Colonic mucosa (tissue), 4 donors: ENCODE measurements at places on chromosomes 12 and 14. TPM values are rescaled to one million over a fixed set of nuclear protein-coding genes. Genes with fewer than 3 reads are reported as not detected.

- no peaks in the 10 kb centered on the region for H3K36me3 ChIP-seq
- DNase-seq: no peak
- H3K27me3 ChIP-seq: no peaks in the 10 kb centered on the region
- no peak overlapping the region for H3K27ac ChIP-seq
These were observed 115.9 kb upstream of the PELI2 start for GRCh38 chr14:56002342-56002741.

Gene DYRK4
- 20.9 TPM for total RNA-seq

Gene KRT78
- total RNA-seq: not detected

DNA sequence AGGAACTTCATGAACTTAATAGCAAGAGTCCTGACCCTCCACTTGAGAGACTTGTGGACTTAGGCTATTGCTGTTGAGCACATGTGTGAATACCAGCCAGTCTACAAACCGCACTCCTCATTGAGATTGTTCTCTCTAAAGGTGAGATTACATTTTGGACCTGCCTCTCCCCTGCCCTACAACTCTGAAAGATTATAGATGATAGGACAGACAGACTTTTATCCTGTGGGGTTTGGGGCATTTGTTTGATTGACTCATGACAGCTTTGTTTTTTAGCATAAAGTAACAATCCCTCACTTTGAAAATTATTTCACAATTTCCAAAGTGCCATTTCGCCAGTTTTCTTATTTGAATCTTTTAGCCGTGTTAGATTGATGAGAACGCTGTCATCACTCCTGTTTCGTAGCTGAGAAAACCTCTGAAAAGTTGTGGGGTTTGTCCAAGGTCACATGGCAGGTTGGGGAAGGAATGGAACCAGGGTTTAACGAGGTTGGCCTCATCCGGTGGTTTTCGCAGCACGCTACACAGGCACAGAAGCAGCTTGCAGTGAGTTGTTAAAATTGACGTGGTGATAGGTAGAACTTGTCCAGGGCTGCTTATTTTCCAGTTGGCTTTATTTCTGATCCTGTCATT lies 836 bp downstream of the EVL start:
- peak overlapping the region; percentile 74 for H3K27ac ChIP-seq
- H3K4me3 ChIP-seq: peak overlapping the region; percentile 16
- H3K36me3 ChIP-seq: no peaks in the 10 kb centered on the region

Gene TXNDC16
- 10.6 TPM for total RNA-seq

Gene PTPRB
- total RNA-seq: 17.3 TPM

Gene TCL1B
- total RNA-seq: not detected

Gene SLC6A13
- total RNA-seq: not detected

Gene TPCN1
- 55.5 TPM for total RNA-seq

DNA sequence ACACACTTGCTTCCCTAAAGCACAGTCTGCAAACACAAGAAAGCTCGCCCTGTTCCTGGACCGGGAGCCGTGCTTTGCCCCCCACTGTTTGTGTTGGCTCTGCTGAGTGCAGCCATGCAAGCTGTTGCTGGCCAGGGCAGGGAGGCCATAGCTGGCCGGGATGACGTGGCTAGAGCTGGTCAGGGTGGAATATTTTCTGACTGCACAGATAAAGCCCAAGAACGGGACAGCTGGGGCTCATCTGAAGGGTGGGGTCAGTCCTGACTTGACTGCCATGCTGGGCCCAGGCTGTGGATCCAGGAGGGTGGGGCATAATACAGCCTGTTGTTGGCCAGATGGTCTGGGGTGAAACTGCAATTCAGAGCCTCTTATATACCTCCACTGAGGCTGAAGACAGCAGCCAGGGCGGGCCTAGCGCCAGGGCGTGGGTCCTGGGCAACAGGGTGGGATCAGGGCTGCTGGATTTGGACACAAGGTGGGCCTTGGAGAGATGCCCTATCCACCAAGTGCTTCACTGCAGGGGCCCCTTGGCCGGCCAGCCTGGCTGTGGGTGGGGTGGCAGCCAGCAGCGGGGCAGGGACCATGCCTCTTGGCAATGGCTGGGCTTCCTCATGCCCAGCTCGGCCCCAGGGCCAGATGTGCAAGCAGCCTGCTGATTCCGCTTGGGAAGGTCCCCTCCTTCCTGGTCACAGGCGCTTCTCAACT lies 14.8 kb downstream of the KMT5A start:
- H3K36me3 ChIP-seq: peaks cover 19% of the 10 kb centered on the region
- H3K27me3 ChIP-seq: no peaks in the 10 kb centered on the region
- peak overlapping the region; percentile 50 for H3K27ac ChIP-seq
- H3K4me3 ChIP-seq: no peak overlapping the region
- no peaks in the 10 kb centered on the region for H3K4me1 ChIP-seq
- peak; percentile 48 for DNase-seq

DNA sequence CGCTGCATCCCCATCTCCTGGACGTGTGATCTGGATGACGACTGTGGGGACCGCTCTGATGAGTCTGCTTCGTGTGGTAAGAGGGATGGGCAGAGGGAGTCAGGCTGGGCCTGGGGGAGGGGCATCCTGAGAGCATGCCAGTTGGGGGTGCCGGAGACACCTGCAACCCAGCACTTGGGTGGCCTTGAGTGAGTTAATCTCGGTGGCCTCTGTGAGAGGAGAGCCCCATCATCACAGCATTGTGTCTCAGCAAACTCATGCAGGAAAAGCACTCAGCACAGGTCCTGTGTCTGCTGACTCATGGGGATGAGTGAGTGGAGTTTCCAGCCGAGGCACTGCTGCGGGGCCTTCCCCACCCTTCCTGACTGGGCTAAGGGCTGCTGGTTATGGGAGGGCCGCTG lies 19.6 kb upstream of the LRP1-AS start:
- H3K27ac ChIP-seq: no peak overlapping the region
- DNase-seq: no peak
- peaks cover 10% of the 10 kb centered on the region for H3K36me3 ChIP-seq
- H3K4me3 ChIP-seq: no peak overlapping the region
- H3K4me1 ChIP-seq: no peaks in the 10 kb centered on the region
- H3K27me3 ChIP-seq: no peaks in the 10 kb centered on the region

GRCh38 chr14:90490720-90491050 lies 93.9 kb downstream of the CALM1 start:
- H3K36me3 ChIP-seq: no peaks in the 10 kb centered on the region
- H3K4me3 ChIP-seq: no peak overlapping the region
- no peaks in the 10 kb centered on the region for H3K27me3 ChIP-seq
- no peaks in the 10 kb centered on the region for H3K4me1 ChIP-seq
- DNase-seq: no peak

DNA sequence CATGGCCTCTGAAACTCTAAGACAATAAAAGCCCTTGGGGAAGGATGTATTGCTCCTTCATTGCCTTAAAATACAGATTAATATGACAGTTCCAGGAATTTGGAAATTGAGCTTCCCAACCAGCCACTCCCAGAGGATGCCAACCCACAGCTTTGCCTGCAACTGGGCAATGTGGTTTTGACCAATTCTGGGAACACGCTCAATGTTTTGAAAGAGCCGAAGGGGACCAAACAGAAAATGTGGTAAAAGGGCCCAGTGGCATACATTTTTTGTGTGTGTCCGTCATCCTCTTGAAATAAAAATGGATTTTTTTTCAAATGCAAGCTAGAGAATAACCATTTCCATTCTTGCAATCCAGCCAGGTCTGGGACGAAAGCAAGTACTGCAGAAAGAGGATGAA lies 88.3 kb upstream of the PLEKHG7 start:
- H3K27ac ChIP-seq: no peak overlapping the region
- H3K36me3 ChIP-seq: no peaks in the 10 kb centered on the region
- no peak overlapping the region for H3K4me3 ChIP-seq
- H3K4me1 ChIP-seq: no peaks in the 10 kb centered on the region
- no peak for DNase-seq
- H3K27me3 ChIP-seq: no peaks in the 10 kb centered on the region

- H3K27me3 ChIP-seq: no peaks in the 10 kb centered on the region
- no peak overlapping the region for H3K4me3 ChIP-seq
- no peaks in the 10 kb centered on the region for H3K36me3 ChIP-seq
- DNase-seq: no peak
- no peak overlapping the region for H3K27ac ChIP-seq
- no peaks in the 10 kb centered on the region for H3K4me1 ChIP-seq
These were observed 198.8 kb downstream of the ANO2 start for GRCh38 chr12:5746036-5746908.

DNA sequence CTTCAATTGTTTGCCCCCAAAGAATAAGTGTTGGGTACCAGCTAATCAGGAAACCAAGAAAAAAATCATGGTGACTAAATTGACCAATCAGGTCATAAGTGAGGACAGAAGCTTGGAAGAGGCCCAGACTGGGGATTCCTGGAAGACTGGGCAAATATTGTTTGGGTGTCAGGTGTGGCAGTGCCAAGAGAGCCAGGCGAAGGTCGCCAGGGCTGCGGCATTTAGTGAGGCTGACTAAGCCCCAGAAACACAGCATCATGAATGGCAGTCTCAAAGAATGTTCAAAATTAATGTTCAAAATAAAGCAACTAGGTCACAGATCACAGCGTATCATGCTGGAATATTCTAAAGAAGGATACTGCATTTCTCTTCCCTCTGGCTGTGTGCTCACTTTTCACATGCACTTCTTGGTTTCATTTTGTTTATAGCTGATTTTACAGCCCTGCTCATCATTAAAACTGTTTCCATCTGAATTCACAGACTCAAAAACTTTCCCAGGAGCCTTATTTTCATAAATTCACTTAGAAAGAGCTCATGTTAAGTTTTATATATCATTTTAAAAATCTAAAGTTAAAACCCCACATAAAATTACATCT lies 85.3 kb upstream of the OVCH1 start:
- no peaks in the 10 kb centered on the region for H3K36me3 ChIP-seq
- peaks cover 3% of the 10 kb centered on the region for H3K4me1 ChIP-seq
- H3K27ac ChIP-seq: peak overlapping the region; percentile 37
- H3K4me3 ChIP-seq: no peak overlapping the region

DNA sequence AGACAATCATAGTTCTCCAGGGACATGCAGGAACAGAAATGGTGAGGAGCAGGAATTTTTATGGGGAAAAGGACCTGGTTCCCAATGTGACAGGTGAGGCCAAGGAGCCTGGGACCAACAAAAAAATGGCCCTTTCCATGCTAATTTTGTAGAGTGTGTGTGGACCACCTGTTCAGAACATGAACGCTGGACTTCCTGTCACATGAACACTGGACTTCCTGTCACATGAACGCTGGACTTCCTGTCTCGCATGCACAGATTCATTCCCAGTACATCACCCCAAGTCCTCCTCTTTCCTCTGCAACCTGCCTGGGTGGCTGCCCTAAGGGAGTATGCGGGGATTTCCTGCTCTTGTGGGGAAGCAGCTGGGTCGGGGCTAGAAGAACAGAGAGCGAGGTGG lies 10.1 kb downstream of the FGF6 start:
- no peaks in the 10 kb centered on the region for H3K36me3 ChIP-seq
- DNase-seq: peak; percentile 6
- H3K27me3 ChIP-seq: no peaks in the 10 kb centered on the region
- H3K27ac ChIP-seq: no peak overlapping the region
- no peak overlapping the region for H3K4me3 ChIP-seq

DNA sequence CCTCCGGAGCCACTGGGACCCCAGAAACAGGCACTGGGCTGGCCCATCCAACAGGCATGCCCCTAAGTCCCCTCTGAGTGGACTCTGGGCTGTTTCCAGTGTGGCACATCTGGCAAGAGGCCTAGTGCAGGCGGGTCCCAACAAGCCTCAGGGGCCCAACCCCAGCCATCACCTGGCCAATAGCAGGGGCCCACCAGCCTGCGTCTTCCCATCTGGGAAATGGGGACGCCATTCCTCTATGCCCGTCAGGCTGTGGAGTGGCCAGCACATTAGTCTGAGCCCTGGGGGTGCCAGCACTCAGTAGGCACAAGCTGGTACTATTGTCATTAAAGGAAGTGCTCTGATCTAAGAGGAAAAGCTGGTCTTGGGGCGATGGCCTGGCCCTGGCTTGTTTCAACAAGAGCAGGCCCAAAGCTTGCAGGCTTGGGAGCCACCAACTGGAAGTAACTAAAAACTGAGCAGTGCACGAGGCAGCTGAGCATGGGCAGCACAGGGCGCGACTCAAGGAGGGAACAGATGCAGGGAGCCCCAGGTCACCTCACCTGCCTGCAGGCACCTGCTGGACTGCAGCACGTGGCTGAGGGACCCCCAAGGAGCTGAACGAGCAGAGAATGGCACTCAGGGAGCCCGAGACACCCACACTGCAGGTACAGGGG lies 8.4 kb downstream of the DEGS2 start:
- no peak overlapping the region for H3K4me3 ChIP-seq
- DNase-seq: peak; percentile 58
- no peaks in the 10 kb centered on the region for H3K27me3 ChIP-seq
- no peaks in the 10 kb centered on the region for H3K36me3 ChIP-seq
- H3K27ac ChIP-seq: peak overlapping the region; percentile 36
- peaks cover 19% of the 10 kb centered on the region for H3K4me1 ChIP-seq

Gene A2M
- total RNA-seq: 201 TPM

Gene KRT71
- not detected for total RNA-seq

Gene LRFN5
- total RNA-seq: 0.37 TPM

DNA sequence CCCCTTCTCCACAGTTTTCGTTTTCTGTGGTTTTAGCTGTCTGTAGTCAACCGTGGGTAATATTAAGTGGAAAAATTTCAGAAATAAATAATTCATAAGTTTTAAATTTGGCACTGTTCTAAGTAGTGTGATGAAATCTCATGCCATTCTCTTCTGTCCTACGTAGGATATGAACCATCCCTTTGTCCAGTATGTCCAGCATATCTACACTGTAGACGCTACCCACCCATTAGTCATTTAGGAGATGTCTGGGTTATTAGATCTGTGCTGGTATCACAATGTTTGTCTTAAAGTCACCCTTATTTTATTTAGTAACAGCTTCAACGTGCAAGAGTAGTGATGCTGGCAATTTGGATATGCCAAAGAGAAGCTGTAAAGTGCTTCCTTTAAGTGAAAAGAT lies 44.7 kb downstream of the ATF7IP start:
- no peak overlapping the region for H3K27ac ChIP-seq
- H3K4me1 ChIP-seq: no peaks in the 10 kb centered on the region
- no peaks in the 10 kb centered on the region for H3K36me3 ChIP-seq

Gene CLEC12A
- 0.72 TPM for total RNA-seq

- H3K4me1 ChIP-seq: no peaks in the 10 kb centered on the region
- no peaks in the 10 kb centered on the region for H3K27me3 ChIP-seq
- H3K27ac ChIP-seq: no peak overlapping the region
- DNase-seq: peak; percentile 46
- no peaks in the 10 kb centered on the region for H3K36me3 ChIP-seq
These were observed 57.3 kb downstream of the GALNT16 start for GRCh38 chr14:69317102-69317755.

GRCh38 chr12:89163918-89164317 lies 188.4 kb downstream of the DUSP6 start:
- no peak for DNase-seq
- no peaks in the 10 kb centered on the region for H3K27me3 ChIP-seq
- H3K27ac ChIP-seq: peak overlapping the region; percentile 8
- no peaks in the 10 kb centered on the region for H3K36me3 ChIP-seq
- no peaks in the 10 kb centered on the region for H3K4me1 ChIP-seq
- no peak overlapping the region for H3K4me3 ChIP-seq

Gene FGD4
- total RNA-seq: 47.6 TPM
